Osteoblast (primary cell): ENCODE measurements at places on chromosomes 16 and 17.

- DNase-seq: peak; percentile 85
Measured at GRCh38 chr17:8220783-8221662, 10.6 kb upstream of the AURKB start.

DNA sequence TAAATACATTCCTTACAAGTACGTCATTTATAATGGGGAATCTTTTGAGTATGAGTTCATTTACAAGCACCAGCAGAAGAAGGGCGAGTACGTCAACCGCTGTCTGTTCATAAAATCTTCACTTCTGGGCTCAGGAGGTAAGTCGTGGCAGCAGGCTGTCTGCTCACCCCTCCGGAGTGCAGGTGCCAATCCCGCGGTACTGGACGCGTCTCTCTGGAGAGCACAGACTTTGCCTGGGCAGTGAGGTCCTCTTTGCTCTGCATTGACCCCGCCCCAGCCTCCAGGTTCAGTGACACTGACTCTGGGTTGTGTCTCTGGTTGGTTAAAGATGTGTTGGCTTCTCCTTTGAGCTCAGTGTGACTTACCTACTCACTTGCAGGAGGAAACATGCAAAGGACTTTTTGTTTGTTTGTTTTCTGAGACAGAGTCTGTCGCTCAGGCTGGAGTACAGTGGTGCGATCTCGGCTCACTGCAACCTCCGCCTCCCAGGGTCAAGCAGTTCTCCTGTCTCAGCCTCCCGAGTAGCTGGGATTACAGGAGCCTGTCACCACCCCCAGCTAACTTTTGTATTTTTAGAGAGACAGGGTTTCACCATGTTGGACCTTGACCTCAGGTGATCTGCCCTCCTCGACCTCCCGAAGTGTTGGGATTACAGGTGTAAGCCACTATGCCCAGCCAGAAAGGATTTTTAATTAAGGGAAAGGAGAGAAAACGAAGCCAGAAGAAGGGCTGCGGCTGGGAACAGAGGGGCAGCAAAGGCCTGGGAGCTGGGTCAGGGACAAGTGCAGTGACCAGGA is 31.2 kb downstream of the RNF213 start:
- DNase-seq: peak; percentile 56

- DNase-seq: no peak
Measured at GRCh38 chr17:53949473-53950090, 126.9 kb downstream of the KIF2B start.

GRCh38 chr16:28098959-28099945 is 35.7 kb upstream of the GSG1L start:
- DNase-seq: peak; percentile 68

DNA sequence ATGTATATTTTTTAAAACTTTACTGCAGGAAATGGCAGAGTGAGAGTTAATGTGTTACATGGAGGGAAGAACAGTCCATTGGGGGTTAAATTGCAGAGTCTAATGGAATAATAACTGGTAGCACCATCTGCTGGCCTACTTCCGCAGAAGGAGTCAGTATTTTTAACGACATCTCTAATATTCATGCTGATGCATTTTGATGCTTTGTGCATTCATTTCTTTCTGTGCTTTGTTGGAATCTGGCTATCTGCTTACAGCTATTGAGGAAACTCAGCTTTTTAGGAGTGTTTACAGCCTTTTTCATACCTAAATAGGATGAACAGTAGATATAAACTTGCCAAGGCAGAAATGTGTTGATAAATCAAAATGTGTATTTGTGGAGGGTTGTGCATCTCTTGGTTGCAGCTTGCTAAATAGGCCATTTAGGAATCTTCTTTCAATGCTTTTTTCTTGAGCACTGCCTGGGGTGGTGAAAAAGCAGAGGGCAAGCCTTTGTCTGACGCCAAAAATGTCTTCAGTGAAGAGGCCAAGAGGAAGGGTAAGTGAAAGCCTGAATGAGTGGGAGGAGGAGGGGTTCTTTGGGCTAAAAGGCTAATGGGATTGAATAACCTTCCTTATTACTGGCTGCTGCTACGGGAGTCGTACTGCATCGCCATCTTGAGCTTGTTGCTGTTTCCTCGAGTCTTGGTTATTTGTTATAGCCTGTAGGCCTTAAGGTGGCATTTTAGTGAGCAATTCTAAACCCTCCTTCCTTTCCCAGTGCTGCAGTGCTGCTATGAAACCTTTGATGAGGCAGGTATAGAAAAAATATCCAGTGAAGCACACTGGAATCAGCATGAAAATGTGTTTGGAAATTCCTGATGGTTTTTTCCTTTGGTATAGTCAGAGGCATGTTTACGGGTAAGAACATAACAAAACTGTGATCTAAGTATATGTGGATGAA is 153.3 kb downstream of the CHD9 start:
- peak; percentile 83 for DNase-seq

DNA sequence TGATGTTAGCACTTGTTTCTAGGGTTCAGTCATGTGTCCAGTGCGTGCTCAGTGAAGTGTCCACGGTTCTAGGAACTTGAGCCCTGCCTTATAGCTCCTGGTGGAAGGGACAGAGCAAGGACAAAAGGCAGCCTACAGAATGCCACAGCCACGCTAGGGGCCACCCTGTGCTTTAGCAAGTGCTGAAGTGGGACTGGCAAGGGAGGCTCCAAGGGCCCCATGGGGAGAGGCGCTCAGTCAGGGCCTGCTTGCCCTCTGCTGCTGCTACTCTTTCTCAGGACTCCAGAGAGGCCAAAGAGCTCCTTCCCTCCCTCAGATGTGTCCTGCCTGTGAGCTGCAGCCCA is 6.8 kb downstream of the NT5C start:
- peak; percentile 31 for DNase-seq

DNA sequence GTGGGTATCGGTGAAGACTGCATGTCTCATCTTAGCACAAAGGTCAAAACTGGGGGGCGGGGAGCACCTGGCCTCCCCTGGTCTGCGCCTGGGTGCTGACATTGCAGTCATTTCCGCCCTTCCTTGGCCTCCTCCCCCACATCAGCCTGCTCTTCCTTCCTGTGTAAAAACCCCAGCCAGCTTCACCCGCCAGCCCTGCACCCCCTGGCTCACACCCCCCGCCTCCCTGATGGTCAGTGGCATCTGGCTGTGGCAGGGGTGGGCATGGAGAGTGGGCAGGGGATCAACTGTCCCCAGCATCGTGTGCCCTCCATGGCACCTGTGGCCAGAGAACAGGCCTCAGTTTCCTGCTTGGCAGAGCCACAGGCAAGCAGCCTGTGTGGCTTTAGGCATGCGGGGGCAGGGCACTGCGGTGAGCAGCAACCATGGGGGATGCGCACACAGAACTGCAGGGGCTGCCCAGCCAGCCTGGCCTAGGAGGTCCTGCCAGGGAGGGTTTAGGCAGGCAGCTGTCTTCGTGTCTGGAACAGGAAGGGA is 26.5 kb upstream of the LASP1NB start:
- DNase-seq: peak; percentile 45

- peak; percentile 75 for DNase-seq
Measured at GRCh38 chr17:64698725-64699124, 36.6 kb upstream of the SMURF2 start.

GRCh38 chr16:11402745-11403533 is 57.7 kb downstream of the RMI2 start:
- peak; percentile 36 for DNase-seq

GRCh38 chr16:67884684-67885083 is at the start of gene NRN1L:
Gene NRN1L, plus strand, starts transcription at chr16:67884885. Its CDS starts 19 bp downstream, at chr16:67884904.
- peak; percentile 99 for DNase-seq

GRCh38 chr17:37743612-37743874 is 1.3 kb downstream of the HNF1B start:
- no peak for DNase-seq
